A549 treated with Mapracorat at 1 μM for 4 hours (cell line): ENCODE measurements at places on chromosomes 16 and 17. TPM values are rescaled to one million over a fixed set of nuclear protein-coding genes. Genes with fewer than 3 reads are reported as not detected.

The DLX4 gene
- total RNA-seq: 2.1 to 3.3 TPM (median 2.9 TPM) in 5 replicates

The INCA1 gene
- 1.7 to 1.9 TPM (median 1.8 TPM) in 5 replicates for total RNA-seq

The PRSS21 gene
- 0.14 to 0.34 TPM (median 0.28 TPM) in 3 of 5 replicates, not detected in the others for total RNA-seq

The RSAD1 gene
- 25.7 to 34.8 TPM (median 32.4 TPM) in 5 replicates for total RNA-seq

The CLEC10A gene
- total RNA-seq: not detected in 5 replicates

The OTOP2 gene
- 0.08 to 0.10 TPM in 2 of 5 replicates, not detected in the others for total RNA-seq

The ZNF19 gene
- total RNA-seq: 1.3 to 1.9 TPM (median 1.7 TPM) in 5 replicates
